Suprapubic skin (tissue), 4 donors: ENCODE measurements at places on chromosomes 11 and 22. TPM values are rescaled to one million over a fixed set of nuclear protein-coding genes. Genes with fewer than 3 reads are reported as not detected.

The TEX54 gene
- not detected for total RNA-seq

The NTM gene
- 2.5 TPM for total RNA-seq

The MUC6 gene
- total RNA-seq = 0.04 TPM

- no peaks in the 10 kb centered on the region for H3K27me3 ChIP-seq
- DNase-seq = no peak
- no peaks in the 10 kb centered on the region for H3K4me1 ChIP-seq
Measured at GRCh38 chr11:38005597-38005996, 1407.6 kb upstream of the RAG2 start.

DNA sequence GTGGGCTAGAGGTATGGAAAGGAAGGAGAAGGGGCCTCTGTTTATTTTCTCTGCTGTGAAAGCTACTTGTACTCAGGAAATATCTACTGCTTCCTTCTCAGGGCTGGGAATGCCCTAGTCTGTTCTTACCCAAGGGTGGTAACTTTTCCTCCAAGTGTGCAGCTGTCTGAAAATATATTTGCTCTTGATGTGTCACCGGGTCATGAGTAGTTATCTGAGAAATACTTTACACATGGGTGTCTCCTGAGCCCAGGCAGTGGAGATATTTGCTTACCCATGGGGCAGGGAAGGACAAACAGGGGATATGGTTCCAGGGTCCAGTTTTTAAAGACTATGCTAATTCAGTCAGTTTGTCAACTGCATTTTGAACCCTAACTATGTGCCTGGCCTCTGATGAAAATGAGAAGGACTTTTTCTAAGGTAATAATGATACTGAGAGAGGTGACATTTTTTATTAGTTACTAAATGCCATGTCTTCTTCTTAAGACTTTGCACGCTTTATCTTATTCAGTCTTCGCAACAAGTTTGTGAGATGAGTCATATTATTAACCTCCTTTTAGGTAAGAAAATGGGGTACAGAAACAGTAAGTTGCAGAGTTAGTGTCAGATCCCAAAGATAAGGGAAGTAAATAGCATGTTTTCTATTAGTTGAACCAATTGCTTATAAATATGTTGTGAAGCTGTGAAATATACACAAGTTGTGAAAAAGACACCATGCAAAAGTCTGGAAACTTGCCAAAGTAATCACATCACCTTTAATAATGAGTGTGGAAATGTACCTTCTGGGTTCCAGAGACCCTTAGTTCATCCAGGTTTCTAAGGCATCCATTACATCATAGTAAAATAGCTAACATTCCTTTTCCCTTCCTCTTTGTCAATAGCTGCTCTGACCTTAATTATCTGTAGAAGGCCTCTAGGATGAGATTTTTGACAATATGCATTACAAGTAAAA lies 22.9 kb downstream of the SYTL2 start:
- H3K27ac ChIP-seq = no peak overlapping the region
- no peaks in the 10 kb centered on the region for H3K27me3 ChIP-seq
- H3K4me1 ChIP-seq = no peaks in the 10 kb centered on the region
- no peaks in the 10 kb centered on the region for H3K36me3 ChIP-seq
- no peak overlapping the region for H3K4me3 ChIP-seq

DNA sequence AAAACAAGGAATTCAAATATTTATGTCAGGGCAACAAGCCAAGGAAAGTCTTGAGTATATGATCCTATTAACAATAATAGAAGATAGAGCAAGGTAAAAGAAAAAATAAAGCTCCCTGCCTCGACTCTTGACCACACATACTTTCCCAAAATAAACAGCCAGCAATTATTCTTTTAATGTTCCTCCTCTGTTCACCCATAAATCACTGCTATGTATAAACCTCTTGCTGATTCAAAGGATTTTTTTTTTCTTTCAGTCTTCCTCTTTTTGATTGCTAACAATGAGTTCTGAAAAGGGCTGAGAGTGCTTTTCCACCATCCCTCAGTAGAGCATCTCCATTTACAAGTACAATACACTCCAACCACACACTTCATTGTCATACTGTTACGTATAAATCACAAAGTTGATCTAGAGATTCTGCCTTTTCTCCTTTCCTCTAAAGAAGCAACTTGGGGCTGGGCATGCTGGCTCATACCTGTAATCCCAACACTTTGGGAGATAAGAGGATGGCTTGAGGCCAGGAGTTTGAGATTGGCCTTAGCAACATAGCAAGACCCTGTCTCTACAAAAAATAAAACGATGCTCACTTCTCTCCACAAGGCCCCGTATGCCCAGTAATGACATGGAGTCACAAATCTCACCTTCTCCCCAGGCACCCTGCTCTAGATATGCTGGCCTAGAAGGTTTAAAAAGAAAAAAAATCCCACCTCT lies 24.0 kb downstream of the RAB30 start:
- no peaks in the 10 kb centered on the region for H3K36me3 ChIP-seq
- no peak overlapping the region for H3K4me3 ChIP-seq
- DNase-seq = no peak
- H3K27me3 ChIP-seq = no peaks in the 10 kb centered on the region

GRCh38 chr22:33920927-33921524 lies 750 bp upstream of the LARGE1 start:
- peak overlapping the region; percentile 90 for H3K4me3 ChIP-seq
- H3K27me3 ChIP-seq = no peaks in the 10 kb centered on the region
- H3K27ac ChIP-seq = peak overlapping the region; percentile 80
- no peaks in the 10 kb centered on the region for H3K36me3 ChIP-seq

GRCh38 chr11:61025821-61026120 lies 54.3 kb downstream of the CD6 start:
- DNase-seq = no peak
- H3K27ac ChIP-seq = no peak overlapping the region
- peaks cover 13% of the 10 kb centered on the region for H3K27me3 ChIP-seq
- H3K4me3 ChIP-seq = no peak overlapping the region
- H3K4me1 ChIP-seq = peaks cover 15% of the 10 kb centered on the region

DNA sequence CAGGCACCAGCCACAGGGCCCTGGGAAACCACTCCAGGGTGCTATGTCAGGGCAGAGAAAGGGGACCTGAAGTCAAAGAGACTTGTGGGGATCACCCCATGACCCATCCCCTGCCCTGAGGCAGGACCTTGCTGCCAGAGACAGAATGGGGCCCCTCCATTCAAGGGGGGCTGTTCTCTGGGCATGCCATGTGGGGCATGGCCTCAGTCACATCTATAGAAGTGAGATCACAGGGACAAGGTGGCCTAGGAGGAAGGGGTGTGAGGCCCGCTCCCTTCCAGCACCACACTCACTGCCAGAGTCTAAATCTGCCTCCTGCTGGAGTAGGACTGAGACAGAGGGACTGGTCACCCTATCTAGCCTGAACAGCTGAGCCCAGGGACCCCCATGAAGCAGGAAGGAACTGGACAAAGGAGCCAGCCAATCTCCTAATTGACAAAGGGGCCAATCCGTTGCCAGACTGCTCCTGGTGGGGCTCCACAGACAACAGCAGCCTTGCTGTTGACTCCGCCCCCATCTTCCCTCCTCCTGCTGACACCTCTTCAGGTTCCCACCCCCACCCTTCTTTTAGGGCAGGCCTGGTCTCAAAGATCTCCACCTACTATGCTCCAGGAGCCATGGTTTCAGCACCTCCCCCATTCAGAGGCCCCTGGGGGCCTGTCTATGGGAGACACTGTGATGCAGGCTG lies 26.0 kb downstream of the NEAT1 start:
- DNase-seq = peak; percentile 80
- H3K27me3 ChIP-seq = no peaks in the 10 kb centered on the region
- H3K4me1 ChIP-seq = peaks cover 37% of the 10 kb centered on the region
- peaks cover 19% of the 10 kb centered on the region for H3K36me3 ChIP-seq
- no peak overlapping the region for H3K4me3 ChIP-seq
- H3K27ac ChIP-seq = peak overlapping the region; percentile 59

DNA sequence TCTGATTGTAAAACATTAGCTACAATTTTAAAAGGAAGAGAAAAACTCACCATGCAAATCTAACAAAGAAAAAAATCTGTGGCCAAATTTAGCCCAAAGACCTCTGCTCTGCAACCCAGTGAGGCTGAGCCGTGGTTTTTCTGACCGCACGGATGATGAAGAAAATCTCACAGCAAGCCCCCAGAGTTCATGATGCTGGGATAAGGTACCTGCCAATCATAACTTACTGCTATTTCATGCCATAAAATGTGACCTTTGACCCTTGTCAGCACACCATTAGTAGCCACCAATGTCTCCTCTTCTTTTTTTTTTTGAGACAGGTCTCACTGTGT lies 11.1 kb downstream of the CERK start:
- no peaks in the 10 kb centered on the region for H3K27me3 ChIP-seq
- H3K4me1 ChIP-seq = peaks cover 41% of the 10 kb centered on the region
- no peak overlapping the region for H3K27ac ChIP-seq
- no peak overlapping the region for H3K4me3 ChIP-seq

GRCh38 chr22:25002241-25002985 lies 49.9 kb downstream of the KIAA1671 start:
- no peaks in the 10 kb centered on the region for H3K36me3 ChIP-seq
- H3K27me3 ChIP-seq = no peaks in the 10 kb centered on the region
- no peak overlapping the region for H3K4me3 ChIP-seq

DNA sequence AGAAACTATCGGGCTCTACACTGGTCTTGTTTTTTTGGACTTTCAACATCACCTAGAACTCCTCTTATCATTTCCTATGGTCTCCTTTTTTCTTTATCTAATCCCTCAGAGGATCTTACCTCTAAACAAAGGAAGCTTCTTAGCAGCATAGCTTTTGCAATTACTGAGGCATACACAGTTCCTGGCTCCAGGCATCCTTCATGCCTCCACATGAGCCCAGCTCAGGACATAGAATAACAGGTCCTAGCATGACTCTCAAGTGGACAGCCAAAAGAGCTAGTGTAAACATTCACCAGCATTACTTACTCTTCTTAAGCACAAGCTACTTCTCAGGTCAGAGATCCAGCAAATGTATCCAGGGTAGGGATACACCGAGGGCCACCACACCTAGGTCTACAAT lies 17.1 kb downstream of the CFAP300 start:
- no peaks in the 10 kb centered on the region for H3K4me1 ChIP-seq
- H3K4me3 ChIP-seq = no peak overlapping the region
- no peak overlapping the region for H3K27ac ChIP-seq
- no peaks in the 10 kb centered on the region for H3K36me3 ChIP-seq

DNA sequence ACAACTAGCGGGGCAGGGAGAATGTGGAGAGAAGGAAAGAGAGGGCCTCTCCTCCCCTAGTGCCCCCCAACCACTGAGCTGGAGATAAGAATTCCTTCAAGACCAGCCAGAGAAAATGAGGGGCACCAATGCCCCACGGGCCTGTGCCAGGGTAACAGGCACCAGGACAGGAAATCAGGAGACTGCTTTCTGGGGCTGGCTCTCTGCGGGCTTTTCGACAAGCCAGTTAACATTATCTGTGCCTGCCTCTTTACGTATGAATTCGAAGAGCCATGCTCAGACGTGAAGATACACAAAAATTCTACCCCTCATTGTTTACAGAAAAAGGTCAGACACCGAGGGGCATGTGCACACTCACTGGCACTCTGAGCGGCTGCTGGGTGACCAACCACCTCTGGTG lies 52.1 kb downstream of the MYH9 start:
- no peak overlapping the region for H3K4me3 ChIP-seq
- peaks cover 29% of the 10 kb centered on the region for H3K36me3 ChIP-seq
- peak overlapping the region; percentile 93 for H3K27ac ChIP-seq
- no peak for DNase-seq
- peaks cover 94% of the 10 kb centered on the region for H3K4me1 ChIP-seq

The POU2AF2 gene
- total RNA-seq = not detected

GRCh38 chr22:47190957-47191670 lies 428.7 kb downstream of the TBC1D22A start:
- H3K4me1 ChIP-seq = no peaks in the 10 kb centered on the region
- no peak overlapping the region for H3K27ac ChIP-seq
- peak; percentile 77 for DNase-seq
- no peak overlapping the region for H3K4me3 ChIP-seq
- H3K27me3 ChIP-seq = no peaks in the 10 kb centered on the region

DNA sequence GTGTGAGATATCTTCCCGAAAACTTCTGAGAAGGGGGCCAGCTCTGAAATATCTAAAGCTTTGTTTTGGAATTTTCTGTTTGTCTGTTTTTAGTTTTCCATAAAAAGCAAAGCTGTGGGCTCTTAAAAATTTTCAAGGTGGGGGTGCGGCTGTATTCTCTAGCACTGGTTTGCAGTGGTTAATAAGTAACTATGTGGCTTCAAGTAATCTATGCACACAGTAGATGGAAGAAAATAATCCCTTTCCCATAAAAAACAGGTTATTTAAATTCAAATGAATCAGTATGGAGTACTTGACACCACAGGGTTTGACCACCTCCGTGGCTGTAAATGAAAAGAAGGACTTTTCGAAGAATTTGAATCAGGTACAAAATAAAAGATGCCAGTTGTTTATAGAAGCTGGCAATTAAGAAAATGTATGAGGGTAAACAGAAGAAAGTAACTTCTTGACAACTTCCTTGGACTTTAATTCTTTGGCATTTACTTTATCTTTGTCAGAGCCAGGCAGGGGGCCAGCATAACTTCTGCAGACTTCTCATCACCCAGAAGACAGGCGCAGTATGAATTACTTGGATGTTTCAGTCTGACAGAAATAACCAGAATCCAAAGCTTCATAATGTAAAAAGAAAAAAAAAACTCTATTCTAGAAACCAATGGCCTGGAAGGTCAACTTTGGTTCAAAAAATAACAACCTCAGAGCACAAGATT lies 981.0 kb downstream of the DLG2 start:
- DNase-seq = no peak
- no peaks in the 10 kb centered on the region for H3K36me3 ChIP-seq
- H3K4me1 ChIP-seq = no peaks in the 10 kb centered on the region
- no peaks in the 10 kb centered on the region for H3K27me3 ChIP-seq
- no peak overlapping the region for H3K4me3 ChIP-seq

The LIF gene
- 9.8 TPM for total RNA-seq

The MFNG gene
- 5.7 TPM for total RNA-seq

GRCh38 chr11:44313761-44314489 lies 4.0 kb upstream of the ALX4 start:
- peaks cover 100% of the 10 kb centered on the region for H3K27me3 ChIP-seq
- no peaks in the 10 kb centered on the region for H3K36me3 ChIP-seq
- no peak for DNase-seq
- peaks cover 41% of the 10 kb centered on the region for H3K4me1 ChIP-seq
- H3K27ac ChIP-seq = no peak overlapping the region
- no peak overlapping the region for H3K4me3 ChIP-seq

DNA sequence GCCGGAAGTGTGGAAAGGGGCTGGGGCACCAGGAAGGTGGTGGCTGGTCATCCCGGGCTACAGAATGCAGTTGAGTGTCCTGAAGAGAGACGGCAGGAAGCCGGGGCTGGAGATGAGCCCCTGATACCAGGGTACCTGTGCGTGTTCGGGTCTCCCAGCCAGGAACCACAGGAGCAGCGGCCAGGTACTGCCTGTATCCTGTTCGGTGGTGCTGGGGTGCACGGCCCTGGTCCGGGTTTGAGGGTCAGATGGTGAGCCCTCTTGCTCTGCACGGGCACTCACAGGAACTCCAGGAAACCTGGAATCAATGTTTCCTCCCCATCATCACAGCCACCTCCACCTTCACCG lies 253.1 kb upstream of the B3GAT1 start:
- peaks cover 12% of the 10 kb centered on the region for H3K27me3 ChIP-seq
- H3K4me1 ChIP-seq = no peaks in the 10 kb centered on the region
- no peak overlapping the region for H3K4me3 ChIP-seq
- H3K27ac ChIP-seq = no peak overlapping the region
- no peak for DNase-seq
